ENCODE measurements at places on chromosomes 5 and 9.

GRCh38 chr9:126829035-126829434, 24.2 kb downstream of the ZBTB43 start:
- no peak for DNase-seq

DNA sequence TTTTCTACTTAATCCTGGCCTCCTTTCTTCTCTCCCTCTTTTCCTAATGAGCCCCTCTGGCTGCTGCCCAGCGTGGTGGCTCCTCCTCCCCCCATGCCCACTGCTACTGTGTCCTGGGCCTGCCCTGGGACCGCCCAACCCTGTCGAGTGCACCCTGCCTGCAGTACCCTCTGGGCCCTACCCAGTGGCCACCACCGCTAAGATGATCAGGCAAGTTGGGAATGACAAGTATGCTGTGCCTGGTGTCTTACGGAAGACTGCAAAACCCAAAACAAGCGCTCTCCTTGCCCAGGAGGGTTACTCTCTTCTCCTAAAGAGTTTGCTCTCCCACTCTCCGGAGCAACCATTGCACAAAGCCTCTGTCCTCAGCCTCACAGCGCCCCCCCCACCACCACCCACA, 273.7 kb downstream of the SYK start:
- no peak for DNase-seq

- DNase-seq: no peak
Measured at GRCh38 chr5:145976431-145977155, 40.2 kb downstream of the SH3RF2 start.

GRCh38 chr9:95874303-95874988, 1.0 kb upstream of the ERCC6L2 start:
- no peak for DNase-seq

- no peak for DNase-seq
Measured at GRCh38 chr9:131396626-131397025, 2.7 kb downstream of the PRRC2B start.

DNA sequence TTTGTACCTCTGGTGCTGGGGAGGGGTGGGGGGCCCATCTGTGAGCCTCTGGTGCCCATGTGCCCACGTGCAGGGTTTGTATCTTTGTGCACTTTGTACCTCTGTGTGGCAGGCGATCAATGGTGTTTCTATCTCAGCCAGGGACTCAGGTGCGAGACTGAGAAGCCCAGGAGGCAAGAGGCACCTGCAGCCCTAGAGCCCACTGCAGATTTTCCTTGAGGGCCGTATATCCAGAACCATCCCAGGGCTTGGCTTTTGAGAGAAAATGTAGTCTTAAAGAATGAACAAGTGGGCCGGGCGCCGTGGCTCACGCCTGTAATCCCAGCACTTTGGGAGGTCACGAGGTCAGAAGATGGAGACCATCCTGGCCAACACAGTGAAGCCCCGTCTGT, 52.2 kb upstream of the KCNMB1 start:
- DNase-seq: no peak

GRCh38 chr9:84241817-84242373, 98.7 kb downstream of the SLC28A3 start:
- no peak for DNase-seq

GRCh38 chr9:133113949-133114885, 6.8 kb downstream of the RALGDS start:
- DNase-seq: no peak

DNA sequence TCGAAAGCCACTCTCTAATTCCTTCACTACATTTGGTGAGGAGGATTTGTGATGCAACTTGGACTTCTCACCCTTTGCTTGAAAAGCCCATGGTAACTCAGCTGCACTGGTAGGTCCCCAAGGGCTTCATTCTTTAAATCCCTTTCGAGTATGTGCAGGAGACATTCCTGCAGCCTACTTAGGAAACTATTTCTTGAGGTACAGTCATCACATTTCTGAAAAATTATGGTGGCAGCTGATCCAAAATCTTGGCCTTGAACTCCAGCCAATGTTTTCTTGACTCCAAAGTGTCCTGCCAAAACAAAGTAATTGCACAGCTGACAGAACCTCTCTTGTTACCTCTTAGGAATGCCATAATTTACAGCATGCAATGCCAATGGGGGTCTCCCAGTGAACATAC, 99.7 kb downstream of the NPR3 start:
- DNase-seq: no peak
